Tibial artery (tissue), 4 donors: ENCODE measurements at places on chromosomes 4 and X.

GRCh38 chr4:154491341-154492271 lies at the start of gene DCHS2:
Gene DCHS2, minus strand, starts transcription at chr4:154491799. Its CDS starts 444 bp downstream, at chr4:154491355.
- no peak for DNase-seq

DNA sequence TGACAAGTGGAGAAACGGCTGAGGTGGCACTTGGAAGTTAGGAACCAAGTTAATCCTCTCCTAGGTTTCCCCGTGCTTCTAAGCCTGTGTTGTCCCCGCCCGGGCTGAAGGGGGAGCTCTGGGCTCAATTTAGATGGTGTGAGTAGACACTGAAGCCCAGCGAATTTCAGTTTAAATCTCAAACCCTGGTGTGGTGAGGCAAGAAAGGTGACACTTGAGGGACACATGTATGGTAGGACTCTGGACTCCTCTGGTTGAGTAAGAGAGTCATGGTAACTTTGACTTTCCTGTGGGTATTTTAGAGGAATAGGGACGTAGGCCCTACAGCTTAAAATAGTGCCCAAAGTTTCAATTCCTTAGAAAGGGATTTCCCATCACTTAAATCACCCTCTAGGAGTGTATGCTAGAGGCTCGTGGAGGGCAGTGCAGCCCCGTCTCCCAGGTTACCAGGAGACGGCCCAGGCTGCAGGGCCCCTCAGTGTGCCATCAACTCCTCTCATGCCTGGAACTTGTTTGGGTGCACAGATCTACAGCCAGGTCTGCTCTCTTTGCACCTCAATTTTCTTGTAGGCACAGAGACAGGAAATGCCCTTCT lies 24.0 kb downstream of the HAND2 start:
- peak; percentile 66 for DNase-seq

DNA sequence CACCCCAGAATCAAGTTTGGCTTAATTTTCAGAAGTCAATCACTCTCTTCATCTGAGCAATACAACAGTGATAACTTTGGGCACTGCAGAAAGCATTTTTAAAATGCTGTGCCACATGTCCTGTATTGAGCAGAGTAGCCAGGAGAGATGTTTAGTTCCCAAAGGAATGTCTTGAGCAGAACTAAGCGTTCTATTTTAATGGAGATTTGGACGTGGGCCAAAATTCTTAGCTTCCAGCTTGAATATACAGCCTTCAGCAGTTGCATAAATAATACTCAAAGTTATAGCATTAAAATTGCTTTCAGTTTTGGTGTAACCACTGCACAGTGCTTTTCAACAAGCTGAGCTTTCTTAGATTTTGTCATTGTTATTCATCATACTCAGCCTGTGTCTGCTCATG lies 679.2 kb downstream of the NLGN4X start:
- no peak for DNase-seq

- DNase-seq: no peak
These were observed 56.1 kb downstream of the PLS3 start for GRCh38 chrX:115616943-115617563.

DNA sequence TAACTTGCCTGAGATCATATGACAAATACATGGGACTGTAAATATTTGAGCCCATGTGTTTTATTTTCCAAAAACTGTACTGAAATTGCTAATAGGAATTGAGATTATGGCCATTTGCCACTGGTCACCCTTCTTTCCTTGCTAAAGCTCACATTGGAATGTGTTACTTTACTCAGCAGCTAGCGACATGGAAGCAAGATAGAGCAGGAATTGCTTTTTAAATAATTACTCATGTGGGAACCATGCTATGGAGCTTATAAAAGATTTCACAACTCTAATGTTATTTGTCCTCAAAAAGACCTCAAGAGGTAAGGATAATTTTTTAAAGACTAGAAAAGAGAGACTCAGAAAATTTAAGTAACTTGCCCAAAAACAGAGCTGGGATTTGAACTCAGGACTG lies 48.8 kb upstream of the AFAP1 start:
- DNase-seq: no peak

- peak; percentile 58 for DNase-seq
These were observed 30.6 kb downstream of the WDR1 start for GRCh38 chr4:10085828-10086505.

DNA sequence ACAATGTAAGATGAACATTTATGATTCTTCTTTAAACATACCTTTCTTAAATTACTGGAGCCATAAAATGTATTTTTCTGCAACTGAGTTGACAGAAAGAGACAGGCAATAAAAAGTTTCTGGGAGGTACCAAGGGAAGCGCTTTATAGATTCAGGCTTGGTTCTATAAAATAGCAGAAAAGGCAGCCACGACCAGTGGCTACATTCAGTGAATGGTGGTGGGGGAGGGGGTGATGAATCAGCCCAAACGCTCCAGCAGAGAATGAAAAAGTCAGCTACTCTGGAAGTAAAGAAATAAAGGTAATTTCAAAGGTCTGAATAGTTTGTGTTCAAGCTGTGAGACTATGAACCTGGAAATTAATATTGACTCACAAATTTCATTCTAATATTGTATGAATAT lies 456.1 kb downstream of the KCTD8 start:
- no peak for DNase-seq

- DNase-seq: no peak
These were observed 12.1 kb upstream of the TAPT1 start for GRCh38 chr4:16238327-16238726.

DNA sequence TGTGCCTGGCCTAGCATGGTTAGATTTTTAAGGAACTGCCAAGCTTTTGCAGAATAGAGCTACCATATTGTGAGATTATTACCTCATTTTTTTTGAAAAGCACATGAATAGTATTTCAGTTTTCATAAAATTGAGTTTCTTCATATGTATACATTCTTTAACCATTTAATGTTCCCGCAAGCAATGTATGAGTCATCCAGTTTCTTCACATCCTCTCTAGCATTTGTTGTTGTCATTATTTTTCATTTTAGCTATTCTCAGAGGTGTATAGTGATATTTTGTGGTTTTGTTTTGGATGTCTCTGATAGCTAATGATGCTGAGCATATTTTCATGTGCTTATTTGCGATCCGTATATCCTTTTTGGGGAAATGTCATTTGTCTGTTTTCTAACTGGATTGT lies 74.9 kb downstream of the GLUD2 start:
- DNase-seq: no peak

DNA sequence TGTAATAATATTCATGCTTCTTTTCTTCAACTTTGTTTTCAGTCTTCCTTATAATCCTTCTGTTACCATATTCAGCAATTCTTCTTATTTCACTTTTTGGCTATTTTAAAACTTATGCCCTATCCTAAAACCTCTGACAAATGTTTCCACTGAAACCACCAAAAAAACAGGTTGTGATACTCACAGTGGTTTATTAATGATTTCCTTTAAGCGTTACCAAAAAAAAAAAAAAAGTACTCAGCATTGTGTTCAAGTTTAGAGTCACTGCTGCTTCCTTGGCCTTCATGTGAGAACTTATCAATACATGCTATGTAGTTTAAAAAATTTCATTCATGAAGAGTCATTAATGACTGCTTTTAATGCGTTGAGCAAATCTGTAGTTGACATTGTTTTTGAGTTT lies 35.4 kb upstream of the UGT2A3 start:
- no peak for DNase-seq

- DNase-seq: no peak
These were observed 352.9 kb downstream of the RAPGEF2 start for GRCh38 chr4:159455675-159456237.

GRCh38 chr4:75180790-75181776 lies 248.2 kb downstream of the PARM1 start:
- peak; percentile 84 for DNase-seq

- no peak for DNase-seq
These were observed 211.5 kb upstream of the NR3C2 start for GRCh38 chr4:148653681-148654080.

DNA sequence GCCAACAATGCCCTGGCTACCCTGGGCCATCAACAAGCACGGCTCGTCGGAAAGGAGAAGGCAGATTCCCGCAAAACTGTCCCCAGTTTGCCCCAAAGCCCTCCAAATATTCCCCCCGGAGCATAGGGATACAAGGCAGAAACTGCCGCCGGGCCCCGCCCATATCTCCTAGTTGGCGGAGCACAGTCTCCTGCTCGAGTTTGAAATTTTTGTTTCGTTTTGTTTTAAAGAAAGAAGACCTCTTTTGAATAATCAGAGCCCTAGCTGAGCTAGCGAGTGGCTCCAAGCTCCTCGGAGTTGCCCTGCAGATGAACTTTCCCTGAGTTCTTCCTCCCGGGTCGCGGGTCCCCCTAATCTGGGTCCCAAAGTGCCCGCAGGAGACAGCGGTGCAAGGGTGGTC lies 138.1 kb upstream of the ZIC3 start:
- DNase-seq: no peak

DNA sequence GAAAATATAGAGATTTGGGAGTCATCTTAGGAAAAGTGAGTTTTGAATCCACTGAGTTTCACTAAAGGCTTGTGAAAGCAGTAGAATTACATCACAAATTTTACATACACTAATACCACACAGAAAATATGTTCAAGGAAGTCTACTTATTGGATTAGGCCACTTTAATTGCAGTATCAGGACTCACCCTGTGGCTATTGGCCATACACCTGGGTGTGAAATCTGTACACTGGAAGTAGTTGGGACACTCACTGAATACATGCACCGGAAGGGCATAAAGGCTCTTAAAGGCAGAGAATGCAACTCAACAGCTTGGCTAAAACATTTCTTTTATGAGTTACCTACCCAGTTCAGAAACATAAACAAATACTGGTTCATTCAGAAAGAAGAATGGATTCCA lies 19.8 kb downstream of the MAOB start:
- no peak for DNase-seq

GRCh38 chr4:158313566-158313965 lies 103.3 kb downstream of the TMEM144 start:
- DNase-seq: no peak

DNA sequence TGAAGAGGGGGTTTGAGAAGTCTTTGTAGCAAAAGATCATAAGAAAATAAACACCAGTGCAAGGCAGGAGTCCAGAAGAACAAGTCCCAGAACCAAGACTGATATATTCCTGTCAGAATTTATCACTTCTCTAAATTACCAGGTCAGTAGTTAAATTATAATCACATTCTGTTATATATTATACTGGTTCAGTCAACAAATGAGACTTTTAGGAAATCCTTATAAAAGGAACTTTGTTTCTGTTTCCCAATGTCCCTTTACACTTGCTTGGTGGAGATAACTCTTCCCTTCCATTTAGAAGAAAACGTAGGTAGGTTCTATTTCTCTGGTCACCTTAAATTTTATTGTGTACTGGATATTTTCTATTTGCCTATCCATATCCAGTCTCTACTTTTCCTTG lies 21.1 kb downstream of the GBA3 start:
- DNase-seq: no peak

DNA sequence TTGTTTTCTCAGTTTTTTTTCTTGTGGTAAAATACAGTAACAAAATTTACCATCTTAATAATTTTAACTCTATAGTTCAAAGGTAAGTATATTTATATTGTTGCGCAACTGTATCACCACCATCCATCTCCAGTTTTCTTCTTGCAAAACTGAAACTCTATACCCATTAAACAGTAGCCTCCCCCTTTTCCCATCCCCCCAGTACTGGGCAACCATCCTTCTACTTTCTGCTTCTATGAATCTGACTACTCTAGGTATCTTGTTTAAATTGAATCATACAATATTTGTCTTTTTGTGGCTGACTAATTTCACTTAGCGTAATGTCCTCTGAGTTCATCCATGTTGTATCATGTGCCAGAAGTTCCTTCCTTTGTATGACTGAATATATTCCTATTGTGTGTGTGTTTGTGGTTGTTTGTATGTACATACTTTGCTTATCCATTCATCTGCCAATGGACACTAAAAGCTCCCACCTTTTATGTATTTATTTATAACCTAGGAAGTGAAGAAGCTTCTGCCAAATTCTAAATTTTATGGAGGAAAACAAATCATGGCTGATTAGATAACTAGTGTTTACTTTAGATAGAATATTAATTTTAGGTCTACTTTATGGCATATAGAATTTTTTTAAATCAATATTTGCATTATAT lies 10.0 kb downstream of the ABHD18 start:
- DNase-seq: no peak

DNA sequence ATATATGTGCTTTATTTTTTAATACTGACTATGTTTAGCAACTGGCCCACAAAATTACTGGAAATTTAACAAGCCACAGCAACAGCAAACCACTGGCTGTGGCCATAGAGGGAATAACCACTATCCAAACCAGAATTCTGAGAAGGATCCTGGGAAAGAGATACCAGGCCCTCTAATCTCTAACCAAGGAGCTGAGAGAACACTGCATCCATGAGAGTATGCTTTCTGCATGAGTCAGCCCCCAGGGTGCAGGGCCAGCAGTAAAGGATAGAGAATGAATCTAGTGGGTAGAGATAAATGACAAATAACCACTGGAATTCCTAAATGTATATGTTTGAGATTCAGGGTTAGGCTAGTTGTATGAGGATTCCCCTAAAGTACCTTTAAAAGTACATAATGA lies 221.8 kb downstream of the KIT start:
- DNase-seq: no peak

GRCh38 chr4:122827258-122827878 lies 737 bp downstream of the FGF2 start:
- no peak for DNase-seq

GRCh38 chr4:27270435-27270834 lies 409.8 kb downstream of the STIM2 start:
- no peak for DNase-seq

DNA sequence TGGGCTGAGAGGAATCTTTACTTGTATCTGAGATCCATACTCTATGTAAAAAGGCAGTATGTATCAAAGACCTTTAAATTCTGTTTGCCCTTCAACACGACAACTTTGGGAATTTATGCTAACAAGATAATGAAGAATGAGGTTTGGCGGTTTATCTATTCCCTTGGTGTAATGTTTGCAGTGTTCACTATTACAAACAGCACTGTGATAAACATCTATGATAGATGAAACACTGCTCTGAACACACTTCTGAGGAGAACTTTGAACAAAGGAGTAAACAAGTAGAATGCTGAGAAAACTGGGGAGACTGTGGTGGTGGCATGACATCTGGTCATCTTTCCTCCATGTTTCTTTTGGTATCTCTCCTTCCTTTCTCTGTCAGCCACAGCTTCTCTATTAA lies 126.9 kb downstream of the PDE5A start:
- DNase-seq: no peak

DNA sequence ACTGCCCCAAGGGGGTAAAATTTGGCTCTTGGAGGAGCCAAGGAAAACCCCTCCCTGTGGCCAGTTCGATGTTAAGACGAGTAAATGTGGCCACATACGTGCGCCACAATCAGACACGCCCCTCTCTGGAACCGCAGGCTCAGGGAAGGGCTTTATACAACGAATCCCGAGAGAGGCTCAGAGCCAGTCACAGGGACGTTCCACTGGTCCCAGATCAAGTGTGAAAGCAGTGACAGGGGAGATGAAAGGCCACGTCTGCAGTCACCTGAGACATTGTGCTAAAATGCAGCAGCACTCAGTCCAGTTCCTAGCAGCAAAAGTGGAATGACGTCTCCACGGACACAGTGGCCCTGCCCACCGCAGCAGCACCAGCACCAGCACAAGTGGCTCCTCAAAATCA lies 68.0 kb downstream of the ACOX3 start:
- no peak for DNase-seq

DNA sequence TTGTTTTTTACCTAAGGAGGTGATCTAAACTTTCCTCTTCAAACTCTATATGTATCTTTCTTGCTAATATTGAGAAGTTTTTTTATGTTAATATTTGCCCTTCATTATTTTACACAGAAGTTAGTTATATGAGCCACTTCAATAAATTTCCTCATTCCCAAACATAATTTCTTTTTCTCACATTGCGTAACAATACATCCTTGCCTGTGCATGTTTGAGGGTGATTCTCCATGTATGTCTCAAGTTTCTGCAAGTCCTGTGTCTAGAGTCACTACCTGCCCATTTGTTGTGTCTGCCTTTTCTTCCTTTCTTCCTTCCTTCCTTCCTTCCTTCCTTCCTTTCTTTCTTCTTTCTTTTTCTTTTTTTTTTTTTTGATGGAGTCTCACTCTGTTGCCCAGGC lies 2057.9 kb downstream of the PCDH7 start:
- no peak for DNase-seq
